ENCODE measurements at places on chromosomes 12 and 14. TPM values are rescaled to one million over a fixed set of nuclear protein-coding genes. Genes with fewer than 3 reads are reported as not detected.
A peak's percentile ranks its signal among the peaks of the same experiment; 100 is the strongest.

The ERBB3 gene
- total RNA-seq: 1.3 TPM

The CCDC59 gene
- 53.4 TPM for total RNA-seq

The REM2 gene
- total RNA-seq: 0.52 TPM

The COX14 gene
- total RNA-seq: 31.6 TPM

The TOGARAM1 gene
- 8.7 TPM for total RNA-seq

The KLRF1 gene
- total RNA-seq: 0.19 TPM

- DNase-seq: no peak
These were observed 102.5 kb upstream of the RTL1 start for GRCh38 chr14:101006008-101006407.

- no peak for DNase-seq
These were observed 47.6 kb upstream of the FAM222A start for GRCh38 chr12:109666068-109666467.

- DNase-seq: no peak
These were observed 66.5 kb downstream of the PLEKHG7 start for GRCh38 chr12:92769124-92769901.

- no peak for DNase-seq
These were observed 206.0 kb upstream of the MYL2 start for GRCh38 chr12:111126331-111126730.

DNA sequence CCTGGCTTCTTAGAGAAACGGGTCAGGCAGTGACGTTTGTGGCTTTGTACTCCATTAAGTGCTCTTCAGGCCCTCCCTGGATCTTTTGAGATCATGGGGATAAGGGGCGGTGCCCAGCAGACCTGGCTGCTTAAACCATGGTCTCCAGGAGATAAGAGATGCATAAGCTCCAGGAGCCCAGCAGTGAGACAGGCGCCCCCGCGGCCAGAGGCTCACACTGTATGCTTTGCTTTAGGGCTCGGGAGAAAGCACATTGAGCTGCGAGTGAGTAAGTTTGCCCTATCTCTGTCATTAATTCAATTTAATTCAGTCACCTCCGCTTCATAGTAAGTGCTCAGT is 359.5 kb downstream of the CACNA1C start:
- no peak for DNase-seq

DNA sequence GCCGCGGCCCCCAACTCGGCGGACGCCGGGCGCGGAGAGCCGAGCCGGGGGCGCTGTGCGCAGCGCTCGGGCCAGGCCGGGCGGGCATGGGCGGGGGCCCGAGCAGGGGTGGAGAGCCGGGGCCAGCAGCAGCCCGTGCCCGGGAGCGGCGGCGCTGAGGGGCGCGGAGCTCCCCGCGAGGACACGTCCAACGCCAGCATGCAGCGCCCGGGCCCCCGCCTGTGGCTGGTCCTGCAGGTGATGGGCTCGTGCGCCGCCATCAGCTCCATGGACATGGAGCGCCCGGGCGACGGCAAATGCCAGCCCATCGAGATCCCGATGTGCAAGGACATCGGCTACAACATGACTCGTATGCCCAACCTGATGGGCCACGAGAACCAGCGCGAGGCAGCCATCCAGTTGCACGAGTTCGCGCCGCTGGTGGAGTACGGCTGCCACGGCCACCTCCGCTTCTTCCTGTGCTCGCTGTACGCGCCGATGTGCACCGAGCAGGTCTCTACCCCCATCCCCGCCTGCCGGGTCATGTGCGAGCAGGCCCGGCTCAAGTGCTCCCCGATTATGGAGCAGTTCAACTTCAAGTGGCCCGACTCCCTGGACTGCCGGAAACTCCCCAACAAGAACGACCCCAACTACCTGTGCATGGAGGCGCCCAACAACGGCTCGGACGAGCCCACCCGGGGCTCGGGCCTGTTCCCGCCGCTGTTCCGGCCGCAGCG is 639 bp downstream of the FZD10 start:
- DNase-seq: no peak

DNA sequence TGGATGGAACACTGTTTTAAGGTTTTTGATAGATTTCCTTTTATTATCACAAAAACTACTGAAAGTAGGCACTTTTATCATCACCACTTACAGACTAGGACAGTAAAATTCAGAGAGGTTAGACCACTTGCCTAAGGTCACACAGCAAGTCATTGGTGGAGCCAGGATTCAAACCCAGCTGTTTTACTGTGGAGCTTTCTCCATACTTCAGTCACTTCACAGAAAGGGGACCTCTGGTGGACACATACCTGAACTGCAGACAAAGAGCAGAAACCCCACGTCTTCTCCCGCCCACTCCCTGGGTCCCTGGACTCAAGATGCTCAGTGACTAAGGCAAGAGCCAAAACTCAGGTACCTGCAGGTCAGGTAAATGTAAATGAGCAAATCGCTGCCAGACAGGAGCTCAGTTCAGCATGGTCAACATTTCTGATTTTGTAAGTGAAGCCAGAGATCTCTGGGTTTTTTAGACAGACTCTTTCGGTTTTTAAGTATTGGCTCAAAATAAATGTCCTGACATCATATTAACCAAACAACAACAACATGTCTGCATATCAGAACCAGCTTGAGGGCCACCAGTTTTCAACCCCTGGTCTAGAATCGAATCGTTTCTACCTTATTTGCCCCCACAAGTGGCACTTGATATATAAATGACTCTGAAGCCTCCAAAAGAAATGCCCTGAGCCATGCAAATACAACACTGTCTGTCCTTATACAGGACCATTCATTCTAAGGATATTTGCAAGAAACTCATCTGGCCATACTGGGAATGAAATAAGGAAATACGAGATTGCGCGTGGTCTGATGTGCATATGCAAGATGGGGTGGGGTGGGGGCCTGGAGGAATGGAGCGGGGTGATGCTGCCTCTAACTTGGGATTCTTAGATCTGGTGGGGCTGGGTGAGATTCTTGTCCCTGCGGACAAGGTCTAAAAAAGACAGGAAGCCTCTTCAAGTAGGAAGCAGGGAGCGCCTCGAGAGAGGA is 110.9 kb downstream of the KSR2 start:
- DNase-seq: peak; percentile 60

GRCh38 chr14:70771781-70772212 is 37.5 kb downstream of the MAP3K9 start:
- DNase-seq: no peak

GRCh38 chr12:52662093-52662917 is 10.3 kb upstream of the KRT2 start:
- DNase-seq: no peak

GRCh38 chr12:65139389-65139788 is 18.3 kb upstream of the WIF1 start:
- no peak for DNase-seq

- peak; percentile 92 for DNase-seq
These were observed at the start of gene ACADS for GRCh38 chr12:120725659-120726509. ACADS (plus strand) TSS chr12:120725826; CDS start chr12:120725886, 60 bp downstream.

DNA sequence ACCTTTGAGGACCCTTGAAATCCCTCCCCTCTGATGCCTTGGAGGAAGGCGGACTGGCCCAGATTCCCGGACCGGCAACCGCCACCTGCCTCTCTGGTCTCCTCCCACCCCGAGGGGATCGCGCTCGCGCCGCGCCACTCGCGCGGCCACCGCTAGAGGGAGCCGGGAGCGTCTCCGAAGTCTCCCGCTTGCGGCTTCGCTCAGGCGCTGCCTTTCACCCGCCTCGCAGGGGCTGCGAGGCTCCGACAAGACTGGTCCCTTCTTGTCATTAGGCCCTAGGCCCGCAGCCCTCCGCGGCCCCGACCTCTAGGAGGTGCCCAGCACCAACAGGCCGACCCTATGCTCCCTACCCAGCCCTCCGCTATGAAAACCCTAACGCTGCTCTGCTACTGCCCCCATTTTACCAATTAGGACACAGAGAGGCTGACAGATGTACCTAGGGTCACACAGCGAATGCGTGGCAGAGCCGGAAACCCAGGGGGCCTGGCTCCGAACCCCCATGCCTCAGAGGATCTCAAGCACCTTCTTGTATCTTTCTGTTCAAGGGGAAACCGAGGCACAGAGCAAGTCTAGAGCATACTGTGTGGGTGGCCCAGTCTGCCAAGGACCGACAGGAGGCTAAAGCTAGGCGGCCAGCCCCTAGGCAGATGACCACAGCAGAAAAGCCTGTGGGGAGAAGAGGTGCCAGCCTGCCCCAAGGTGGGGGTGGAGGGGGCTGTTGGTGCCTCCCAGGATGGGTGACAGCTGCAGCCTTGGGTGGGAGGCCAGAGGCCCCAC is 21.4 kb upstream of the VSX2 start:
- peak; percentile 76 for DNase-seq
